Activated naive CD4-positive, alpha-beta T cell treated with anti-CD3 and anti-CD28 coated beads for 36 hours (primary cell): ENCODE measurements at places on chromosomes 4 and X. TPM values are rescaled to one million over a fixed set of nuclear protein-coding genes. Genes with fewer than 3 reads are reported as not detected.

GRCh38 chrX:39762266-39762841 is 335.4 kb downstream of the BCOR start:
- DNase-seq: no peak

DNA sequence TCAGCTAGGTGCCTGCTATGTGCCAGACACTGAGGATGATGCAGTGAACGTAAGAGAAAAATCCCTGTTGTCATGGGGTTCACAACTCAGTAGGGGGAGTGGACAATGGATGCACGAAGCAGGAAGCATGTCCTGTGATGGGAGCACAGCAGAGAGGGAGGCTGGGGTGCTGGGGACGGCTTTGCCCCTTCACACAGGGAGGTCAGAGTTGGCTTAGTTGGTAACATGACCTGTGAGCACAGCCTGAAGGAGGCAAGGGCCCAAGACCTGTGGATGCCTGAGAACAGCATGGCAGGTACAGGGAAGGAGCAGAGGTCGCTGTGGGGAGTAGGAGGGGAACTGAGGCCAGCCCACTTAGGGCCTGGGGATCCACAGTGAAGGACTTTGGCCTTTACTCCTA is 109.4 kb downstream of the STK32B start:
- DNase-seq: no peak

- no peak for DNase-seq
These were observed 32.1 kb downstream of the ASB5 start for GRCh38 chr4:176236946-176237345.

DNA sequence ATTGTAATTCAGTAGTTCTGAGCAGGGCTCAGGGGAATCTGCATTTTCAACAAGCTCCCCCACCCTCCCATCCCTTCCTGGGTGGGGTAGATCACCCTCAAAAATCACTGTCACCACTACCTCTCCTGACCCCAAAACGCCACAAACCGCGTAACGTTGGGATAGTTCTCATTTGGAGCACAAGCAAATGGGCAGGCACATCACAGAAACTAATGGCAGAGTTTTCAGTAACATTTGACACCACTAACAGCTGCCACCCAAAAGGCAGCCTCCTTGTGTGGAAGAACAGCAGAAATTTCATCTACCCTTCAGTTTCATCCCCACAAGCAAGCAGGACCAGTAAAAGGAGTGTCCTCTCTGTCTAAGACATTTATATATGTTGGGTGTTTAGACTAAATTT is 132.7 kb downstream of the PALLD start:
- no peak for DNase-seq

FGA gene
- total RNA-seq: not detected

FRG1 gene
- 47.7 TPM for total RNA-seq

DNA sequence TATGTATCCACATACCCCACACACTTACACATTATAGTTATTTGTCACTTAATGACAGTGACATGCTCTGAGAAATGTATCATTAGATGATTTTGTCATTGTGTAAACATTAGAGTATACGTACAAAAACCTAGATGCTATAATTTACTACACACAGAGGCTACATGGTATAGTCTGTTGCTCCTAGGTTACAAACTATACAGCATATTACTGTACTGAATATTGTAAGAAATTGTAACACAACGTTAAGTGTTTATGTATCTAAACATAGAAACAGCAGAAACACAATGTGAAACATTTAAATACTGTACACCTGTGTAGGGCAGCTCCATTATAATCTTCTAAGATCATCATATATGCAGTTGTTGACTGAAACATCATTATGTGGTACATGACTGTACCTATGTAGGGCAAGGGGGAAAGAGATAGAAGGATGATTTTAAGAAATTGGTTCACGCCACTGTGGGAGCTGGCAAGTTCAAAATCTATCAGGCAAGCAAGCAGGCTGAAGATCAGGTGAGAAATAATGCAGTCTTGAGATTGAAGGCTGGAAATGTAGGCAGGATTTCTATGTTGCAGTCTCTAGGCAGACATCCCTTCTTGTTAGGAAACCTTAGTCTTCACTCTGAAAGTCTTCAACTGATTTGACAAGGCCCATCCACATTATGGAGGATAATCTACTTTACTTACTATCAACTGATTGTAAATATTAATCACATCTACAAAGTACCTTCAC is 78.0 kb upstream of the CPEB2 start:
- peak; percentile 15 for DNase-seq

- no peak for DNase-seq
These were observed 376.8 kb upstream of the ZFP42 start for GRCh38 chr4:187618701-187619281.

DNA sequence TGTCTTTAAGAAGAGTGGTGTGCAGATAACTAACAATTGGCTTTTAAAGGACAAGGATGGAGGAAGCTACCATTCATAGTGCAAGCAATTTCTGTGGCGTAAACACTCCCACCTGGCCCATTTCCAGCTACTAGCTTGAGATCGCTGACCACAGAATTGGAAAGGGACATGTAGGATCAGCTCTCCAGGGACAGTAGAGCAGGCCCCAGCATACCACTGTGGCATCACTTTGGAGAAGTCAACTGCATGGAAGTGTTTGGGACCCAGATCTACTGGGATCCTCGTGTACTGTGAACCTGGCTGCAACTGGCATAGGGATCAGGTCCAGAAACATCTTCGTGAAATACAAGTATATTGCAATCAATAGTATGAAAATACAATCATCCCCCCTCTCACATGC is 515.0 kb downstream of the INPP4B start:
- no peak for DNase-seq

STARD8 gene
- 0.10 TPM for total RNA-seq

ZCCHC12 gene
- total RNA-seq: 0.25 TPM

GRCh38 chr4:141439223-141439622 is 197.2 kb upstream of the IL15 start:
- no peak for DNase-seq

DNA sequence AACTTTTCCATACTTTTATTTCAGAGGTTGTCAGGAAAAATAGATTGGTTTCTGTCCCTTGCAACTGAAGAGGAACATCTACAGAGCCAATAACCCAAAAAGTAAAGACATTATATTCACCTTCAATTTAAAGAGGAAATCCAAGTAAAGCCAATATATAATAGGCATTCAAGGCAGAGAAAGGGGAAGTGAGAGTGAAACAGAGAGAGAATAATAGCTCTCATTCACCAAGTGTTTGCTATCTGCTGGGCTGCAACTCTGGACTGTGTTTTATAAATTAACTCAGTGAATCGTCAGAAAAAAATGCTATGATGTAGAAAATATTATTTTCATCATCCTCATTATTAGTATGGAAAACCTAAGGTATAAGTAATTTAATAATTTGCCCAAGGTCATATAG is 448.5 kb downstream of the TRAM1L1 start:
- DNase-seq: no peak

MAGEA2B gene
- total RNA-seq: not detected

- DNase-seq: no peak
These were observed 3.7 kb upstream of the NR0B1 start for GRCh38 chrX:30312858-30313257.

SMAD1 gene
- total RNA-seq: 0.57 TPM

DNA sequence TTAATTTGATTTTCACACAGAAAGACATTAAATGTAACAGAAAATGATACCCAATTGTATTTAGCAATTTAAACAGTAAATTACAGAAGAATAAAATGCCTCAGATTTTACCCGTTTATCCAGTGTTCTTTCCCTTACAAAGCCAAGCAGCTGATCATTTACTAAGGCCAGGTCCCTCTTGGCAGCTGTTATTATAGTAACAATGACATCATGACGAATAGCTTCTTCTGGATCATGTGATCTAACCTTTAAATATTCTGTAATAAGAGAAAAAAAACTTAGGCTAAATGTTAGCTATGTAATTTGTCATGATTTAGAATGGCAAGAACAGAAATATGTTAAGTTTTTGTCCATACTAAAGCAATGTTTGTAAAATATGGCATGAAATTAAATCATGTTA is 69.4 kb downstream of the PDS5A start:
- no peak for DNase-seq

- no peak for DNase-seq
These were observed 328.8 kb downstream of the ZNF674 start for GRCh38 chrX:46216406-46216805.

GRCh38 chr4:29619168-29619567 is 1101.0 kb upstream of the PCDH7 start:
- no peak for DNase-seq

DNA sequence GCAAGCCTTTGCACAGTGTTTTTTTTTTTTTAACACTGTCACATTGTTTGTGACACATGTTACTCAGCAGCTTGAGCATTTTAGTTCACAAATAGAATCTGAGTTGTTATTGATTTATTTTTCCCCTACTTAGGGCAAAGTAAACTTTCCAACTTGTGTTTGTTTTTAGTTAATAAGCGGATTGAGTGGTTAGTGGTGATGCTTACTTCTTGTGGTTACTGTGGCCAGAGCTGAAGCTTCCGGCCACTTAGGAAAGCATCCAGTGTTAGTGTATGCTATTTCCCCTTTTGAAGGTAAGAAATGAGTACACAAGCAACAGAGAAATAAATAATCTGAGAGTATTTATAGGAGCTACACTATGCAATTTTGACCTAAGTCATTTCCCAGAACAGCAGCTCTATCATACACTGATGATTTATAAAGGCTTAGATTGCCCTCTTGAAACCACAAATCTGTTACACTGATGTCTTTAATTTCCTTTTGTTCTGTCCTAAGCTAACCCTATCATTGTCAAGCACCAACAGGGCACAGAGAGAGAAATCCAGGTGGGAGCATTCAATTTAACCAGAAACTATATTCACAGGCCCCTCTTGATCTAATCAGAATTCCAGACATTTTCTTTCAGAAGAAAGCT is 2464.6 kb downstream of the PCDH7 start:
- no peak for DNase-seq

CXCL11 gene
- total RNA-seq: not detected
